ENCODE measurements at places on chromosomes 7 and 10. TPM values are rescaled to one million over a fixed set of nuclear protein-coding genes. Genes with fewer than 3 reads are reported as not detected.

UTF1 gene
- total RNA-seq: not detected

UCN3 gene
- total RNA-seq: not detected

- DNase-seq: no peak
Measured at GRCh38 chr7:45595809-45596664, 21.9 kb downstream of the ADCY1 start.

GRCh38 chr7:140165422-140165821 is 11.4 kb downstream of the KDM7A start:
- DNase-seq: peak; percentile 80

DNA sequence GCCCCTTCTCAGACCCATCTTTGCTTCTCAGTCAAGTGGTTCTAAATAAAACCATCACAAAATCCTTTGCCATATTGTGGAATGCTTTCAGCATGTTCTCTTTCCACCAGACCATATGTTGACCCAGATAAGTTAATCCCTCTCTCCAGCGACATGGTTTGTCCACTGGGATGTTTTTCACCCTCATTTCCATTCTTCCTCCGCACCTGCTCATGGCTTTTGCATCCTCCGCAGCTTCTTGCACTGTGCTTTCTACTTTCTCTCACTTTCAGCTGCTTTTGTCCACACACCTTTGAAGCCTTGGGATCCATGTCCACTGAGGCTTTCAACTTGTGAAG is 52.3 kb upstream of the WAC start:
- DNase-seq: no peak

DNA sequence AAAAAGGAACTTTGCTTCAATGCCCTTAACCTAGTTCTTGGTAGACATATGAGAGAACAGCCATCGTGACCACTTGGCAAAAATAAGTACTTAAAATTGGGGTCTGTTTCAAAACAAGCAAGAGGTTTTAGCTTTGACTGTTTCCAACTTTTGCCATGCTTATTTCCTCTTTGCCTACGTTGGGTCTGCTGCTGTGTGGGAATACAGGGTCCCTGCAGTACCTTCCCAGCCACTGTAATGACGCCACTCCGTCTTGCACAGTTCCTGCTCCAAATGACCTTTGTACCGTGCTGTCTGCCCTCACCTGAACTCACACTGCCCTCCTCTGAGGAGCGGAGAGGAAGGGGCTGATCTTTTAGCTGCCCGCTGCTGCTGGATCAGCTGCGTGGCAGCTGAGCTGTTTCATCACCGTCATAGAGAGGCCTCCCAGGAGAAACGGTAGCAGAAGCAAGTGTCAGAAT is 133.1 kb downstream of the MAPK8 start:
- DNase-seq: no peak

DNA sequence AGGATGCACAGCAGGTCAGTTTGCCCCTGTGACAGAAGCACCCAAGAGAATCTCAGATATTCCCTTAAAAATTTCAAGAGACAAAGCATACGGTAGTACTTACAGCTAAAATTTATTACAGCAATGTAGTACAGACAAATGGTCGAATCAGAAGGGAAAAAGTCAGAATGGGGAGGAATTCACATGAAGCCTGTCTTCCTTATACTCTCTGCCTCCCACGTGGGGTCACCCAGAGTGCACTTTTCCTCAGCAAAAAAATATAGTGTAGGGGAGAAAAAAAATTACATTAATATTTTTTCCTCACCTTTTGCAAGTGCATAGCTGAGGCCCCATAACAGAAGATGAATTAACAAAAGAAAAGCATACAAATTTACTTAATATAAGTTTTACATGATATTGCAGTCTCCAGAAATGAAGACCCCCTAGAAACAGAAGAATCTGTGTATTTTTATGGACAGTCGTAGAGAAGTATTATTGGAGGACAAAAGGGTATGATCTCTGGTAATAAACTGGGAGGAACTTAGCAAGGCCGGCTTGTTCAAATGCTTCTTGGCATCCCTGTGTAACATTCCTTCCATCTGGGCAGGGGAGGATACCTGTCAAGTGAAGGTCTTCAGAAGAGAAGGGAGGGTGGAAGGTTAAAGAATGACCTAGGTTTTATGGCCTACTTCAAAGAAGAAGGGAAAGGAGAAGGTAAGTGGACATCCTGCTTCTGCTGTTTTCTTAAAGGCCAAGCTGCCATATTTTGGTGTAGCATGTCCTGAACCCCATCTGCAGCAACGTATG is 270.6 kb upstream of the MAGI2 start:
- no peak for DNase-seq

Data from Panc1 (cell line).